Mammary epithelial cell (primary cell): ENCODE measurements at places on chromosomes 16 and 17. TPM values are rescaled to one million over a fixed set of nuclear protein-coding genes. Genes with fewer than 3 reads are reported as not detected.
A peak's percentile ranks its signal among the peaks of the same experiment; 100 is the strongest.

- DNase-seq: no peak
Observed at GRCh38 chr17:36600936-36601302, 464 bp upstream of the MRM1 start.

DNA sequence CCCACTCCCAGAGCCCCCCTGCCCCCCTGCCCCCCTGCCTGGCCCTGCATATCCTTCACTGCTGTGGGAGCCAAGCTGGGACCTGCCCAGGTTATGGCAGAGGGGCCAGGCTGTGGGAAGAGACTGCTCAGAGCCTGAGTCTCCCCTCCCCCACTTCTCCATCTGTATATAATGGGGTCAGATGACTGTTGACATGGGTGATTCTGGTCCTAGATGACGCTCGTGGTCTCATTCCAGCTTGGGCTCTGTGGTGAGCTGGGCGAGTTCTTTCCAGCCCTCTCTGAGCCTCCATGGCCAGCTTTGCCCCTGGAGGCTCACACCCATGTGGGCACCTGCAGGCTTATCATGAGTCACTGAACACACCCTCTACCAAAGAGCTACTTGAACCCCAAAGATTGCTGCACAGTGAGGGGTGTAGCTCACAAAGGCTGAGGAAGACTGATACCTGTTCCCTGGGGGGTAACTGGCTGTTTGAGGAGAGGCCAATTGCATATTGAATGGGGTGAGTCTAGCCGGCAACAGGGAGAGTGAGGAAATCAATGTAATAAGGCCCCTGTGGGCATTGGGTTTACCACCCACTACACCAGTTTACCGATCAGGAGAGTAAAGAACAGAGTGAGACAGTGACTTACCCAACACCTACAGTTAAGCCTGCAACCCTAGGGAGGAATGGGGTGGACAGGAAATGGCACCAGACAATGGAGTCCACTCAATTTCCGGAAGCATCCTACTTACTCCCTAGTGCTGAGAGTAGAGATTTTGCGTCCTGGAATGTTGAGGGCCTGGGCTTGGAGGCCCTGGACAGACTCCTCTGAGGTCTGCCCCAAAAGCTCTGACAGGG is 4.2 kb upstream of the SREBF1 start:
- peak; percentile 97 for DNase-seq

GRCh38 chr16:23060458-23061320 is 88.6 kb downstream of the USP31 start:
- DNase-seq: peak; percentile 57

- DNase-seq: no peak
Observed at GRCh38 chr17:70423562-70423961, 254.2 kb downstream of the KCNJ2 start.

DNA sequence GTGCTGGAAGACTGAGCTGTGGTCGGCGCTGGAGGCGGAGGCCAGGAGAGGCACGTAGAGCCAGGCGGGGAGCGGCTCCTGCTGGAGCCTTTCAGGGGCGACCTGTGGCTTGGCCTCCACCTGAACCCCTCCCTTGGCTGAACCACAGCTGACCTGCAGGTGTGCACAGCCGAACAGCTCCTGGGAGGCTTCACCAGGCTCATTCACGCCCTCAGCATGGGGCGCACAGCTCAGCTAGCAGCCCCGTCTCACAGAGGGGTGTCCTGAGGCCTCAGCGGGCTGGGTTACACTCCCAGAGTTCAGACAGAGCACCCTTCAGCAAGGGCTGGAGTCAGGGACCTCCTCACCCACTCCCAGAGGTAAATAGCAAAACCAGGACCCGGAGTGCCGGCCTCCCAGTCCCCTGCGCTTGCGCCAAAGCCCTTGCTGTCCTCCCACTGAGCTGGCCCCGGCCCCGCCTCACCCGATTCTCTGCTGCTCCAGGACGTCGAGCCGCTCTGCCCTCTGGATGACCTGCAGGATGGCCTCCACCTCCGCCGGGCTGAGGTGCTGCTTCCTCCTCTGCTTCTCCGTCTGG is 31.7 kb downstream of the RPH3AL start:
- no peak for DNase-seq

DNA sequence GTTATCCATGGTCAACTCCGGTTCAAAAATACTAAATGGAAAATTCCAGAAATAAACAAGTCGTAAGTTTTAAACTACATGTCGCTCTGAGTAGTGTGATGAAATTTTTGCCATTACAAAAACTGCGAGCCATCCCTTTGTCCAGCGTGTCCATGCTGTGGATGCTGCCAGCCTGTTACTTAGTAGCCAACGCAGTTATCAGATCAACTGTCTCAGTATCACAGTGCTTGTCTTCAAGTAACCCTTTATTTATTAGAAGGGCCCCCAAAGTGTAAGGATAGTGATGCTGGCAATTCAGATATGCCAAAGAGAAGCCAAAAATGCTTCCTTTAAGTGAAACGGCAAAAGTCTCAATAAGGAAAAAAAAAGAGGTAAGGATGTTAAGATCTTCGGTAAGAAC is 23.9 kb downstream of the SNN start:
- DNase-seq: no peak

- DNase-seq: no peak
Observed at GRCh38 chr17:61343576-61343975, 56.1 kb upstream of the TBX2 start.

- DNase-seq: no peak
Observed at GRCh38 chr16:31186930-31187807, 7.2 kb downstream of the FUS start.

- DNase-seq: no peak
Observed at GRCh38 chr16:84426804-84427203, 58.5 kb downstream of the ATP2C2 start.

GRCh38 chr17:29590411-29591145 is 1.1 kb upstream of the GIT1 start:
- DNase-seq: no peak

DNA sequence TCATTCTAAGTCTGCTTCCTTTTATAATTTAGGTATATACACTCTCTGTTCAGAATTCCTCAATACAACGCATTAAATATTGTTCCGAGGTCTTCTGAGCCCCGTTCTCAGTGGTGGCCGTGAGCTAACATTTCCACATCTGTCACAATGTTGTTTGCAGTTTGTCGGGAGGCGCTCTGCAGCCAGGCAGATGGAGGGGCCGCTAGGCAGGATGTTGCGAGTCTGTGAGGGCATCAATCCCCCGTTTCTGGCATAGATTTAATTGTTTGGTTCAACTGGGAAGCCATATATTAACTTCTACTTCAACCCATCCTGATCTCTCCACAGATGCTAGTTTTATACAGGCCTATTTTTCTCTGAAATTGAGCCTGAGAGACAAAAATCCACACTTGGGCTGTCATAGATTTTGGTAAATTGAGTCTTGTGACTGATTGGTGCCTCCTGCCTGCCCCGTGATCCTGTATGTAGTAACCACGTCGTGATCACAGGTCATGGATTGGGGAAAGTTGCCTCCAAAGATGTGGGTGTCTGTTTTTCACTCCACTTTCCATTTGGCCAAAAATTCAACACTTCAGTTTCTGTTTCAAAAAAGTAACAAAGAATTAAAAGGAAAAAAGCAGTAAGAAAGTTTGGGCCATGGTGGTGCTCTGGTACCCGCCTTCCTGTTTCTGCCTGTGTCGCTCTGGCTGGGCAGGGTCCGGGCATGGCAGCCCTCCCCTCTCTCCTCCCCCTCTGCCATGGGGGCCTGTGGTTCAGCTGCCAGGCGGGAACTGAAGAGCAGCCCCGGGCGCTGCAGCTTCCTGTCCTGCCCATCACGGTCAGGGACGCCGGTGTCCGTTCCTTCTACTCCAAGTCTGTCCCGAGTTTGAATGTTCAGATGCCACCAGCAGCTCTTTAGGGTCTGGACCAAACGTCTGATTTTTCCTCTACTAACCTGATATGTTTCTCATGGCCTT is 41.5 kb downstream of the RPTOR start:
- no peak for DNase-seq

- DNase-seq: no peak
Observed at GRCh38 chr16:30350134-30350871, 4.8 kb downstream of the CD2BP2 start.

GRCh38 chr17:76265624-76266243 is 586 bp downstream of the UBALD2 start:
- DNase-seq: peak; percentile 35

GRCh38 chr17:69424287-69425041 is 10.0 kb downstream of the MAP2K6 start:
- DNase-seq: no peak

DNA sequence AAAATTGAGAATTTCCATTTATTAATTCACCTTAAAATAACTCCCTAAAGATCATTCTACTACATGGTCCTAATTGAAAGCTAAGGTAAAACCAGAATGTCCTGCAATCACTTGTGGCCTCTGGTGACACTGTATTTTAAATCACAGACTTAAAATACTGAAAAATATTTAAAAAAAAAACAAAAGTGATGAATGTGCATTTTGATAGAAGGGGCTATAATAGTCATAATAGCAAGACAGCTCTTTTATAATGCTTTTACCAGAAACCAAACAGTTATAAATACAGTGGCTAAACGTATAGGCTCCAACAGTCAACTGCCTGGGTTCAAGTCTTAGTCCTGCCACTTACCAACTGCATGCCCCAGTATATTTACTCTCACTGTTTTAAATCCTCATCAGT is 21.2 kb downstream of the PHLPP2 start:
- DNase-seq: no peak

DNA sequence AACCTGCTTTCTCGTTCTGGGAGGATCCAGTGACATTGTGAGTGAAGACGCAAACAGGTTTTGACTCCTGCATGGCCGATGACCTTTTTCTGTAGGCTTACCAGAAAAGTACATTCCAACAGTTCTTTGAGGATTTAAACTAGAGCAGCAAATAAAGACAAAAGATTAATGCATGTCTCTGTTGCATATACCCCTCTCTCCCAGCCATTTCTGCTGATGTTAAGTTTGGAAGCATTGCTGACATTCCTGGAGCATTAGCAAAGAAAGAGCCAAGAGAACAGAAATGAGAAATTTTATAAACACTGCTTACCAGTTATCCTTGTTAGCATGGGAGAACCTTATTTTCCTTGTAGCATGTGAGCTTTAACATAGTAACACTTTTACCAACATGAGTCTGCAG is 49.3 kb downstream of the SIAH1 start:
- DNase-seq: no peak

DNA sequence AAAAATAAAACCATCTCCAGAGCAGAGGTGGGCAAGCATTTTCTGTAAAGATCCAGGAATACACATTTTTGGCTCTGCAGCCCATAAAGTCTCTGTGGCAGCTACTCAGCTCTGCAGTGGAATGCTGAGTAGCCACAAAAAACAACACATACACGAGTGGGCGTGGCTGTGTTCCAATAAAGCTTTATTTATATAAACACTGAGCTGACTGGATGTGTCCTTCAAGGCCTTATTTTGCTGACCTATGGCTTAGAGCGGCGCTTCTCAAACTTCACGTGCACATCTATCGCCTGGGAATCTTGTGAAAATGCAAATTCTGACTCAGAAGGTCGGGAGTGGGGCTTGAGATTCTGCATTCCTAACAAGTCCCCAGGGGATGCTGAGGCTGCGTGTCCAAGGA is 39.7 kb downstream of the XYLT1 start:
- DNase-seq: no peak

DNA sequence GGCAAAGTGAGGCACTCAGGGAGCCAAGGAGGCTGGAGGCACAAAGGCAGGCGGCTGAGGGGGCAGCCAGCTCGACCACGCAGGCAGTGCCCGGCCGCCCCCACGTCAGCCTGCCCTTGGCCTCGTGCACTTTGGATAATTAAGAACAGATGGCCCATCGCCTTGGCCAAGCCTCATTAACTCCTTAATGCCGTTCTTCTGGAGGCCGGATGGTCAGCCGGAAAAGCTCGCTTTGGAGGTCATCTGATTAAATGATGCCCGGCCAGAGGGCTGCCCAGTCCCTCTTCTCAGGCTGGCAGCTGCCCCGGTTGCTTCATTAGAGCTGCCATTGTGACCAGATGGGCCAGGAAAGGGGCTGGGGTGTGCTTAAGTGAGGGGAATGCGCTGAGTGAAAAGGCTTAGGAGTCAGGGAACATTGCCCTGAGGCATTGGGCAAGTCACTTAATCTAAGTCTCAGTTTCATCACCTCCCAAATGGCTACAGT is 364.0 kb downstream of the NPIPA8 start:
- DNase-seq: no peak

DNA sequence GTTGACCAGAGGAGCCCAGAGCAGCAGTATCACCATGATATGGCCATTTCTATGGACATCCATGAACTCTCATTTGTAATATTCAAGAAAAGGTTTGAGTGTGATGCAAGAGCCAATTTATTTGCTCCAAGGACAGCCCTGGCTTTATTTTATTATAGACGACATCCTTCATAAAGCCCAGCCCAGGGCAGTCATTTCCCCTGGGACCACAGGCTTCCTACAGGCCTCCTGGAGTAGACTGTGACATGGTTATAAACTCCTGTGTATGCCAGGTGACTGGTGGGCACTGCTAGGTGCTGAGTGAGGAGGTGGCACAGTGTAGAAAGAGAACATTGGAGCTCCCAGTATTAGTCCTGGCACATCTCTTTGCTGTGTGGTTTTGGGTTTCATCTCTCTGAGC is 120.9 kb downstream of the UTP18 start:
- no peak for DNase-seq

RECQL5 gene
- total RNA-seq: 34.8 and 41.3 TPM in 2 replicates

SLC6A2 gene
- total RNA-seq: 0.13 and 0.16 TPM in 2 replicates

PRSS8 gene
- total RNA-seq: 43.7 TPM

CD300E gene
- total RNA-seq: not detected

TMEM88 gene
- total RNA-seq: 2.3 and 3.3 TPM in 2 replicates
